ENCODE measurements at places on chromosomes 2 and 18.

GRCh38 chr2:239687441-239687840 lies 286.6 kb upstream of the HDAC4 start:
- no peak for DNase-seq

- DNase-seq = no peak
Measured at GRCh38 chr2:29743516-29743915, 177.9 kb downstream of the ALK start.

DNA sequence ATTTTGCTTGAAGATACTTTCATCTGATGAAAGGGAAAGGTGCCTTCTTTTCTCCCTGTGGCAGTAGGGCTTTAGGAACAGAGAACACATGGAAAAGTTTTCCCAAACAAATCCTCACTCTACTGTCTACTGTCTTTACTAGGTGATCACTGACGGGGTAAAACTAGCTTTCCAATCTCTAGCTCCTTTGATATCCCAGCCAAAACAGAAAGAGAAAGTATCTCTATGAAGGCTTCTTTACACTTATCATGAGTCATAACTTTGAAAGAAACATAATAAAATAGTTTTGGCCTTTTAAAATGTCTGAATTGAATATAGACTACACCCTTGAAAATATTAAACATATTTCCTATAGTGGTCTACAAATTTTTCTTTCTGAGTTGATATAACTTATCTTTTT lies 214.5 kb downstream of the DSEL start:
- DNase-seq = no peak

DNA sequence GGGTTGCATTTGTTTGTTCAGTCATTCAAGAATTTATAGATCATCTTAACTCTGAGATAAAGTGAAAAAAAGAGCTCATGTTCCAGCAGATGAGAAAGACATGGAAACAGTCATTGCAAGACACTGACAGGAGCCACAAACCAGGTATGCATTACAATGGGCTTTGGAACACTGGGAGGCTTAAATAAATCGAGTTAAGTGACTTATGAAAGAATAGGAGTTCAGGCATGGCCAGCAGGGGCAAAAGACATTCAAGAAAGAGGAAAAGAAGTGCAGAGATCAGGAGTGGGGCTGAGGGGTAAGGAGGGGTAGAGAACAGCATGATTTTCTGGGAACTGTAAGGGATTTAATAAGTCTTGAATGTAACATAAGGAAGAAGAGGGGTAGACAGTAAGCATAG lies 121.2 kb upstream of the EPC2 start:
- no peak for DNase-seq

DNA sequence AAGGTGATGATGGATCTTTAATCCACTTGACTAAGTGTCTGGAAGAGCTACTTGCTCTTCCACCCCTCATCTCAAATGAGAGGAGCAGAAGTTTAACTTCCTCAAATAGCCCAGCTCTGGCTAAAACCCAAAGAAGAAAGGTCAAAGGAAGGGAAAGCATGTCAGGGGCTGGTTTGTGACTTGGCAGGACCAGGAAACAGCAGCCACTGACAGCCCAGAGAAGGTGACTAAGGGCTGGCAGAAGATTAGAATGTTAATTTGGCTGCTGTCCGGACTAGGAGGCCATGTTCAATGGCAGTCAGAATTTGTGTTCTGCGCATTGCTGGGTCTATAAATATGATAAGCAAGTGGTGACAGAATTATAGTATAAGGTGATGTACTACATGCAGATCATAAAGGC lies 386.2 kb downstream of the SETBP1 start:
- DNase-seq = no peak

GRCh38 chr2:53727921-53728320 lies 39.7 kb upstream of the CHAC2 start:
- DNase-seq = no peak

DNA sequence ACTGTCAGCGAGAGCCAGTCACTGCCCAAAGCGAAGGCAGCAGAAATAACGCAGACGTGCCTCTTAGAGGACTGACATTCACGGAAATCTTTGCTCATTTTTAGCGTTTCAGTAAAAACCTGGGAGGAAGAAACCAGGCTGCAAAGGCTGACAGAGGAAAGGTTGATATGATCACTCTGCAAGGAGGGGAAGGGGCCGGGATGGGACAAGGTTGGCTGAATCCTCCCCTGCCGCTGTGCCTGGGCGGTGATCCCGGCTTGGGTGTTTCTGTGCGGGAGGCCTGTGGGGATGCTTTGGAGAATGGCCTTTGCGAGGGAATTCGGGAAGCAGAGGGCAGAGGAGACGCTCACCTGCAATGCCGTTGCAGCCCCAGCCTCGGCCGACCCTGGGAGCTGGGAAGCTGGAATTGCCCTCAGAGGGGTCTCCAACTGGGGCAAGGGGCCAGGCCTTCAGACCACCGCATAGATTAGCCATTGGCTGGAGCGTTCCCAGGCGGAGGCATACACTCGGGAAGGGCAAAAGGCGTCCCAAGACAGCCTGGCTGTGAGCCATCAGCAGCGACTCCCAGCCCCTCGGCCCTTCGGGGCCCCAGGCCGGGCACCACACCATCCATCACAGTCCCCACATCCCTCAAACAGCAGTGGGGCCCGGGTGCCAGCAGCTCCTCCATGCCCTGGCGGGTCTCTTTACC lies 111.7 kb upstream of the GPC1 start:
- DNase-seq = no peak

DNA sequence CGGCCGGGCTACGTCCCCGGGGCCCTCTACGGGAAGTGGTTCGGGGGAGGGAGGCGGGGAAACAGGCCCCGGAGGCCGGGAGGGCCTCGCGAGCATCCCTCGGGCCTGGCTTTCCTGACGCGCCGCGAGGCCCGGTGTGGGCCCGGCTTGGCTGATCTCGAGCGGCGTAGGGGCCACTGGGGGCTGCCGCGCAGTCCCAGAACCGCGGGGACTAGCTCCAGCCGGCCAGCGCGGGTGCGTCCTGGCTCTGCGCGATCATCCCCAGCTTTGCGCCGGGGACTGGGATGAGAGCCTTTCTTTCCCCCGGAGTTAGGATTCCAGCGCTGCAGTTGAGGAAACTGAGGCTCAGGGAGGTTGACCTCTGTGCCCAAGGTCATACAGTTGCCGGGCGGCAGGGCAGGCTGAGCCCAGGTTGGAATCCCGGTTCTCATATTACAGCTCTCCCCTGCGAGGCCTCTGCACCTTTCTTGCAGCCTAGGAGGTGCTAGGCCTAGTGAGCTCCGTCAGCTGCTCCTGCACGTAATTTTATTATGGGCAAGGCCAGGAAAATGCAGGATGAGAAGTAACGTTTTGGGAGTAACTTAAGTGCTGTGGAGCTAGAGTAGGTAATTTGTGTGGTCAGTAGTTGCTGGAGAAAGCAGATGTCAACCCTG lies 501 bp downstream of the LPIN1 start:
- no peak for DNase-seq

DNA sequence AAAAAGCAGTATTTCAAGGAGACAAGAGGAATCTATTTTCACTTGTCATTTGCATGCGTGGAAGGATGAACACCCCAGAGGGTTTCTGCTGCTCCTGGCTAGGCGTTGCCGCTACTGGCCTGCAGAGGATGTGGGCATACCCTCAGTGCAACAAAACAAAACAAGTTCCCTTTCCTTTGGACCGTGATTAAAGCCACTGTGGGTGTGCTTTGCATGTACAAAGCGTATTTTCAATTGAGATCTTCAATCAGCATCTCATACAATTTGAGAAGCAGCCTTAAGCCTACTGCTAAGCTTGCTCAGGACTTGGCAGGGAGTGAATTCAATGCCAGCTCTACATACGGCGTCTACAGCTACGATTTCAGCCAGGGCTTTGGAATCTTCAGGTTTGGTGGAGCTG lies 298.4 kb downstream of the LPIN1 start:
- DNase-seq = no peak

DNA sequence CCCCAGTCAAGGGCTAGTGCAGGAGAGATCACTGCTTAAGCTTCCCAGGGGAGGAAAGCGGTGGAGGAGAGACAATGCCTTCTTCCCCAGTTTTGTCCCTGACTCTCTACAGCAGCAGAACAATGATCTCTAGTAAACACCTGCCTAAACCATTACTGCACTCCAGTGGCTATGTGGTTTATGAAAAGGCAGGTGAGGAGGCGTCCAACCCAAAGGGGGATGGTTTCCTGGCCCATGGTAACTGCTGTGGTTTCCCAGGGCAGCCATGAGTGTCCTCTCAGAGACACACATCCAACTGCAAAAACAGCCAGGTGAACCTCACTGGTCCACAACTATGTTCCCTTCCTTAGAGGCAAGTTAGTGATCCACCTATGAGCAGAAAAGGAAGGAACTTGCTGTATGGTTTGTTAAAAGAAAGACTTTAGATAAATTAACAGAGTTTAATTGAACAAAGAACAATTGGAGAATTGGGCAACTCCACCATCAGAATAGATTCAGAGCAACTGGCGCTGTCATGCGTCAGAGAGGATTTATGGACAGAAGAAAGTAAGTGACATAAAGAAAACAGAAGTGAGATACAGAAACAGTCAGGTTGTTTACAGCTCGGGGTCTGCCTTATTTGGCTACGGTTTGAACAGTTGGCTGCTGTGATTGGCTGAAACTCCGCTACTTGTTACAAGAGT lies 4.8 kb upstream of the TTC39C start:
- DNase-seq = no peak

DNA sequence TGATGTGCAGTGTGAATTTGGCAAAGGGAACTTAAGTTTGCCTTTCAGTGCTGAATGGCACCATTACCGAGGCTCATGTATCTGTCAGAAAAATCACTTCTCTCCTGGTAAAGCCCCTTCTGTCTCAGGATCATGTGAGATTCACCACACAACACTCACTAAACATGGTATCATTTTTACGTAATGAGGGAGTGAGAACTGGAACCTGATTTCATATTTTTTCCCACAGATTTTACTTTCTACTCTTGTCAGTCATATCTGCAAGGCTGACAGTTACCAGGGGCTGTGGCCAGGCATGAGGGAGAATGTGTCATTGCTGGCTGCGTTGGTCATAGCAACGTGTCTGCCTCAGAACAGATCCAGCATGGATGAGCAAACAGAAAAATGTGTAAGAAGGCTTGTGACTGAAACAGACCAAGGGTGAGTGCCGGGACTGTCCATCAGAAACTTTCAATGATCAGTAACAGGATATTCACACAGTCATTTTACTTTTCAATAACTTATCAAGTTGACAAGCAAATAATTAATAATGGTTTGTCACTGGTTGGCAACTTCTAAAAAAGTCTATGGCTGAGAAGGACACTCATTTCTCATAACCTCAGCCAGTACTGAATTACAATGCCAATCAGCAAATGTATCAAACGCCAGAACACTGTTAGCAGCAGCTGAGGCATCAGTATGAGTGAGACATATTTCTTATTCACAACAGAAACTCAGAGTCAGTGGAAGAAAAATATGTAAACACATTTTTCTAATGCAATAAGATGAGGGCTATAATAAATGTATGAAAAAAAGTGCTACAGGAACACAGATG lies 100.5 kb downstream of the CDC42EP3 start:
- no peak for DNase-seq

- no peak for DNase-seq
Measured at GRCh38 chr2:177784745-177785067, 287.9 kb downstream of the PDE11A start.

DNA sequence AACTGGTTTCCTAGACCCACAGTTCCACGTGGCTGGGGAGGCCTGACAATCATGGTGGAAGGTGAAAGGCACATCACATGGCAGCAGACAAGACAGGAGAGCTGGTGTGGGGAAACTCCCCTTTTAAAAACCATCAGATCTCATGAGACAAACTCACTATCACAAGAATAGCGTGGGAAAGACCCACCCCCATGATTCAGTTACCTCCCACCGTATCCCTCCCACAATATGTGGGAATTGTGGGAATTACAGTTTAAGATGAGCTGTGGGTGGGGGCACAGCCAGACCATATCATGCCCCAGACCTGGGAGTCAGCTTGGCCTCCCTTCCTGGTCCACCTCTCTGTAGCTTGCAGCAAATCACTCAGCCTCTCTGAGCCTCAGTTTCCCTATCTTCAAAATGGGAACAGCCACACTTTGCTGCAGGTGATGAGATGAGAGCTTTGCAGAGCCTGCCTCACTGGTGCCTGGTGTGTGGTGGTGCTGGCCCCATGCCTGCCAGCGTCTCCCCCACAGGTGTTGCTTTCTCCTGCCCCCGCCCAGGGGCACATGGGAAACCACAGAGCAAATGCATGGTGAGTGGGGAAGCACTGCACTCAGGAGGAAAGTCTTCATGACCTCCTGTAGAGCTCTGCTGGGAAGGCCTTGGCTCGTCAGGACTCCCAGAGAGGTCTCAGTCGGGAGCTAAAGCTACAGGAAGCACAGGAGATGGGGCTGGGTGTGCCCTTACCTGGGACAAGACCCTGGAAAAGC lies 31.1 kb downstream of the GREB1 start:
- no peak for DNase-seq

DNA sequence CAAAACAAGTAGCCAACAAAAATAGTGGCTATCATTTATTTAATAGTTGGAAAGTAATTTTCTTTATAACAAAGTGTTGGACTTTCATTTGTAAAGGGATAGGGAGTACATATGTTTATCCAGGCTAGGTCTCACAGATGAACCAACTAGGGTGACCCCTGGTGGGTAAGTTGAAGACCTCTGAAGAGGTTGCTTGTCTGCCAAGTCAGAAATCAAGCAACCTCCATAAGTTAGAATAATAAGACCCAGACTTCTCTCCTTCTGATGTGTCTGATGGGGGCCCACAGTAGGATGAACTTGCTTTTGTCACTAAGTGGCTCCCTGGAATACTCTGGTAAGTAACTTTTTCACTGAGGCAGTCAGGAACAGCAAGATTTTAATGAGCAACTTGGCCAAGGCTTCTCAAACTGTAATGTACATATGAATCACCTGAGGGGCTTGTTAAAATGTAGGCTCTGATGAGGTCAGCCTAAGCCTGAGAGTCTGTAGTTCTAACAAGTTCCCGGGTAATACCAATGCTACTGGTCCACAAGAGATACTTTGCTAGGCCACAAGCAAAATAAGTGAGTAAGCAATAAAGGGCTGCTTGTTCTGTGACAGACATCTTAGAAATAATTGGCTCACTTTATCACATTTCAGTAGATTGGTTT lies 319.6 kb downstream of the PIK3C3 start:
- DNase-seq = no peak

GRCh38 chr2:176494949-176495353 lies 225.7 kb downstream of the MTX2 start:
- no peak for DNase-seq
